Metanephros (tissue), 2 donors: ENCODE measurements at places on chromosomes 11 and 22. TPM values are rescaled to one million over a fixed set of nuclear protein-coding genes. Genes with fewer than 3 reads are reported as not detected.

The LRRC4C gene
- total RNA-seq, result 13.1 TPM

The OR9G1 gene
- total RNA-seq, result not detected

The KCNQ1OT1 gene
- 11.5 TPM for total RNA-seq

The OR52A1 gene
- not detected for total RNA-seq

The PATE2 gene
- total RNA-seq, result not detected

The RIMBP3B gene
- 0.12 TPM for total RNA-seq
